Mammary epithelial cell (primary cell): ENCODE measurements at places on chromosomes 16 and 17. TPM values are rescaled to one million over a fixed set of nuclear protein-coding genes. Genes with fewer than 3 reads are reported as not detected.

GRCh38 chr16:13372421-13372820, 471.0 kb downstream of the SHISA9 start:
- no peak for DNase-seq

DNA sequence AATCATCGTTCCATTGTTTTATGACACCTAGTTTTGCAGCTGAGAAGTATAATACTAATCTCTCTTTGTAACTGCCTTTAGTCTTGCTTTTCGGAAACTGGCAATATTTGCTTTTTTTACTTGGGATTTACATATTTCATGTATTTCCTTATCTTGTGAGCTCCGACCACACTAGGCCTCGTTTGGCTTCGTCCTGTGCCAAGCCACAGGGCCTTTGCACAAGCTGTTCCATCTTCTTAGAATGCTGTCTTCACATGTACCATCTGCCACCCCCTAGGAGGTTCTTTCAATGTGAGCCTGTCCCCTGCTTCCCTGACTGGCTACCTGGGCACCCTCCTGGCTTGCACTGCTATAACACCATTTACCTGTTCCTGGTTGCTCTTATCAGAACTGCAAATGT, 77.2 kb downstream of the SHISA6 start:
- DNase-seq, result no peak

DNA sequence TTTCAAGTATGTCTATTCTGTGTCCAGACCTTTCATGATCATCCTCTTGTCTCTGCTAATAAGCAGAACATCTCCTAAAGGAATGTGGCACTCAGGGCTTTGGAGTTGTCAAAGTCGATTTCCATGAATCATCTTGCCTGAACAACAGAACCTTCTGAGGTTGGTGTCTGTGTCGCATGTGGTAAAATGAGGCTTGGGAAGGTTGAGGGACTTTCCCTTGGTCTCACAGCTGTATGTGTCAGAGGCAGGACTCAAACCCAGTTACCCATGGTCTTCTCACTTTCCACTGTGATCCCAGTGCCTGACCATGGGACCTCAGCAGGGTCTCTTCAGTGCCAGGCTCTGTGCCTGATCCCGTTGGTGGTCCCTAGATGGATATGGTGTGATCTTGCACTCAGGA, 4.2 kb upstream of the GPRC5B start:
- DNase-seq, result no peak

- no peak for DNase-seq
Measured at GRCh38 chr17:61249649-61250299, 149.9 kb upstream of the TBX2 start.

DNA sequence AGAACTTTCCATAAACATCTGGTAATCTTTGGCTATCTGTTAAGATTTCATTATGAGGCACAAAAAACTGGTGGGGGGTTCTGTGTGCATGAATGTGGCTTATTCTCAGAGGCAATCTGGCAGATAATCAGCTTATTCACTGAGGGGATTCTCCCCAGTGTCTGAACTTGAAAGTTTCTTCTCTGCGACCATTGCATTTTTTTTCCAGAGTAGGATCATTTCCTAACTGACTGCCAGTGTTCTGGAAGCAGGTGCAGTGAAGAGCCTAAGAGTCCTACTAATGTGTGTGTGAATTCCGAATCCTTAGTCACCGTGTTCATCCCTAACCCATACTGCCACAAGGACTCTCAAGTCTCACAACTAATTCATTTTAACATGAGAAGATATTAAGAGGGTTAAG, 64.9 kb upstream of the LRRC37A3 start:
- DNase-seq, result no peak

- no peak for DNase-seq
Measured at GRCh38 chr17:72970246-72970645, 122.2 kb downstream of the SLC39A11 start.

DNA sequence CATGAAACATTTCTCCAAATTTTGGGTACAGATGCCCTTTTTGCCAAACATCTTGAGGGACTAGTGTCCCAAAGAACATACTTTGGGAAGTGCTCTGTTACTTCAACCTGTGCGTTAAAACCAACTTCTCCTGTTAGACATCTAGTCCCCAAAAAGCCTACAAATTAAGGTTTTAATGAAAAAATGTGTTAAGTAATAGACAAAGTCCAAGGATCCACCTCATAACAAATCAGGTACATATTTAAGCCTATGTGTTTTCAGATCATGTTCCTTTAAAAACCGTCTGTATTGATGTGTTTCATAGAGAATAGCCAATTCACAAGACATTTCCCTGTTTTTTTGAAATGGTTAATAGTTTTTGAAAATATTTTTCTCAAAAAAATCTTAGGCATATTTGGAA, 174.8 kb upstream of the FAM20A start:
- DNase-seq, result no peak

PDF gene
- 14.4 TPM for polyA plus RNA-seq

- no peak for DNase-seq
Measured at GRCh38 chr17:13993106-13993505, 76.2 kb upstream of the COX10 start.

CSH2 gene
- not detected for polyA plus RNA-seq

DNA sequence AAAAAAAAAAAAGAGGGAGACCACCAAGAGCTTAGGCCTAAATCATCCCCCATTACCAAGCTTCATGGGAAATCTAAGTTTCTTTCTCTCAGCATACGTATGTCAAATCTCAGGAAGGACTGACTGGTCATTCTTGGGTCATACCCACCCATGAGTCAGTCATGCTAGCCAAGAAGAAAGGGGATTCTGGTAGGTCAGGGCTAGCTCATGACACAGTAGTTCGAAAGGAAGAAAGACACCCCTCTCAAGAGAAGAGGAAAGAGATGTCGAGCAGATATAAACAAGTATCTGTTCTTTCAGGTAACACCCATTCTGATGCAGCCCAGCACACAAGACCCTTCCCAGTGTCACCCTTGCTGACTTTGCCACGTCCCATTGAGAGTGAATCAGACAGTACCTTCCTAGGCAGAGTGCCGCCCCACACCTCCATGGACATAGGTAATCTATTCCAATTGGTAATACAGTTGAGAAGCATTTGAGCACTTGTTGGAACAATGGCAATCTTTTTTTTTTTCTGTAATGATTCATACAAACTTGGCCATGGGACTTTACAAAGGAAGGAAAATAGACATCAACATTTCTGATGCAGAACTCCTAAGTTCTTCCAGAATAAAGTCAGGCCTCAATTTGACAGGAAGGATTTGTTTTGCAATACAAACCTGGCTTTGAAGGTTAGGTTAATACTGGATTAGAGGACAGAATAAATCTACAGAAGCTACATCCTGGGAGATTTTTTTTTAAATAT, 38.2 kb downstream of the COPRS start:
- no peak for DNase-seq

DNA sequence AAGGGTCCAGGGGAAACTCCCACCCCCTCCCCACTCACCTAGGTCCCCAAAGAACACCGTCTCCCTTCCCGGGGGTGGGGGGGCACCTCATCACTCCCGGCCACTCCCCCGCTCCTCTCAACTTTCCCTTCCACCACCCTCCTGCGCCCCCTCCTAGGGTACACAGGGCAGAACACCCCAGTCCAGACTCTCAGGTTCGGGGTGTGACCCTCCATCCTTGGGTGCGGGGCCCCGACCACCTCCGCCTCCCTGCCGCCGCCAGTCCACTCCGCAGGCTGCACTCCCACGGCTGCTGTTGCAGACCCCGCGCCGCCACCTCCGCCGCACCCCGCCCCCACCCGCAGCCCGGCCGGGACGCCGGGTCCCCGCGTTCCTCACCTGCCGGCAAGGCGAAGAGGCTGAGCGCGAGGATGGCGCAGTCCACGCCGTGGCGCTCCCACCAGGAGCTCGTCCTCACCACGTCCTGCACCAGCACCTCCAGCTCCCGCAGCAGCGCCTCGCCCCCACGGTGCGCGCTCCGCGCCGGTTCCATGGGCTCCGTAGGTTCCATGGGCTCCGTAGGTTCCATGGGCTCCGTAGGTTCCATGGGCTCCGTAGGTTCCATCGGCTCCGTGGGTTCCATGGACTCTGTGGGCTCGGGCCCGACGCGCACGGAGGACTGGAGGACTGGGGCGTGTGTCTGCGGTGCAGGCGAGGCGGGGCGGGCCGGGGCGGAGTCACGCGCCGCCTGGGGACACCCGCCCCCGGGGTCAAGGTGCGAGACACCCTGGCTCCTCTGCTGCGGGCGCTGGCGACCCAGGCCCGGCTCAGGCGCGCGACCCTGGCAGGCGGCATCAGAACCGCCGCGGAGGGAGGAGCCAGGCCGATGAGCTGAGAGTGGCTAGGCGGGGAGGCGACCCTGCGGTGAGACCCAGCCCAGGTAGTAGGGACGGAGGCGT, at the start of gene FADS6:
FADS6 (minus strand) TSS at position 660 of the 938 bp plus-strand sequence; CDS start at position 622, 38 bp downstream.
- no peak for DNase-seq

- DNase-seq, result no peak
Measured at GRCh38 chr16:58046054-58046881, 20.7 kb downstream of the MMP15 start.

EME1 gene
- polyA plus RNA-seq, result 9.2 TPM

- DNase-seq, result no peak
Measured at GRCh38 chr17:28038802-28039201, 3.7 kb upstream of the NLK start.

NXPH3 gene
- polyA plus RNA-seq, result 0.23 TPM

GRCh38 chr16:49652456-49653172, 203.3 kb downstream of the ZNF423 start:
- no peak for DNase-seq

GRCh38 chr16:66728117-66728787, 23.2 kb downstream of the DYNC1LI2 start:
- peak; percentile 26 for DNase-seq

DNA sequence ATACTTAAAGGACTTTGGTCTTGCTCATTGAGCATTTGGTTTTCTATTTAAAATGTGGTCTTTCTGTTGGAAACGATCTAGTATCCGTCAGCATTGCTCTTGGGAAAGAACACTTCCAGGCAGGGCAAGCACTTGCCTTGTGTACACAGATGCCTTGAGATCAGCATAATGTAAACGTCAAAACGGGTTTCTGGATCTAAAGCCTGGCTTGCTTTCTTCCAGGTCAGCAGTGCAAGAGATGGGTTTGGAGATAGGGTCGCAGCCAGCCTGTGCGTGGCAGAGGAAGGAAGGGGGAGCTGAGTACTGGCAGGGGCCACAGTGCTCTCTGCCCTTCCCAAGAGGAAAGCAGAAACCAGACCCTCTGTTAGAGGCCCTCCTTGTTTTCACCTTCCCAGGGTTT, 175.5 kb downstream of the LGALS9B start:
- no peak for DNase-seq

- no peak for DNase-seq
Measured at GRCh38 chr16:51376080-51376479, 225.0 kb upstream of the SALL1 start.

USP6 gene
- not detected for polyA plus RNA-seq

DNA sequence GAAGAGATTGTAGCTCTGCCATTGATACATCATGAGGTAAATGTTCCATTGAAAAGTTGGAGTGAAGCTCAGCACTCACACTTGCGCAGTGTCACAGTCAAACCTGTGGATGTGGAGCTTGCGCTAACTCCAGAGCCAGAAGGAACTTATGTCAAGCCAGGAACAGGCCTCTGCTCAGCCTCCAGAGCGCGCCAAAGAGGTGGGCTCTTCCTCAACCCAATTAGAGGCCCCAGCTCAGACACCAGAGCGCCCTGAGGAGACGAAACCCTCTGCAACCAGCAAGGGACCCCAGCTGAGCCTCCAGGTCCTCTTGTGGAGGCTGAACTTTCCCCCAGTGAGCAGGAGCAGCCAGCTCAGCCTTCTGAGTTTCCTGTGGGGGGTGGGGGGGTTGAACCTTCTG, 61.5 kb upstream of the FBXO47 start:
- no peak for DNase-seq

DNA sequence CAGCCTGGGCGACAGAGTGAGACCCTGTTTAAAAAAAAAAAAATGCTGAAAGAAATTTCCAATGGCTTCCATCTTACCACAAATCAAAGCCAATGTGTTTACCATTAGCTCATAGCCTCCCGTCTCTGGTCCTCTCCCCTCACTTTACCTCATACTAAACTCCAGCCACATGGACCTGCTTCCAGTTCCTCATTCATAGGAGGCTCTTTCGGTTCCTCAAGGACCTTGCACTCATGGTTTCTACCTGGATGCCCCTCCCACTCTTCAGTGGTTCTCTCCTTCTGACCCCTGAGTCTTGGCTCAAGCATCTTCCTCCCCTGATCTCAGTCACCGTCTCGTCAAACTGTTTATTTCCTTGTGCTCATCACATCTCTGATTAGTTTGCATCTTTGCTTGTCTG, 3.8 kb upstream of the DEF8 start:
- no peak for DNase-seq

DNA sequence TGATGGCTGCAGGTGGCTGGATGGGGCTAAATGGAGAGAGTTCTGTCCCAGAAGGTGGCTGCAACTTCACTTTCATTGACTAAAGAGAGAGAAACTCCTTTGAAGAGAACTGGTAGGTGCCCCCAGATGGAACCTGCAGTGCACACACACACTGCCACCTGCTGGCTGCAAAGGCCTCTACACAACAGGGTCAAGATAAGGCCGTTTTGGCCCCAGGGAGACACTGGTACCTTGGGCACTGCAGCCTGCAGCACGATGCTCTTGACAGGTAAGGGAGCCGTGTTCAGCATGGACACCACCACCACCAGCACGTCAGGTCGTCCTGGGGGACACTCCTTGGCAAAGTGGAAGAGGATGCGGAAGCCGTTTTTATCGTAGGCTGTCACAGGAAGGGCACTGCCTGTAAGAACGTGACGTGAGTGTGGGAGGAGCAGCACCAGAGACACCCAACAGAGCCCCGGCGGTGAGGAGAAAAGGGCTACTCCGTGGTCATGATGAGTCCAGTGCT, 22.7 kb downstream of the GGA3 start:
- peak; percentile 46 for DNase-seq

GRCh38 chr16:15502041-15502725, 67.8 kb downstream of the BMERB1 start:
- DNase-seq, result peak; percentile 75

GPR139 gene
- polyA plus RNA-seq, result not detected

GRCh38 chr17:4701116-4701515, 2.8 kb downstream of the PELP1 start:
- DNase-seq, result no peak

DNA sequence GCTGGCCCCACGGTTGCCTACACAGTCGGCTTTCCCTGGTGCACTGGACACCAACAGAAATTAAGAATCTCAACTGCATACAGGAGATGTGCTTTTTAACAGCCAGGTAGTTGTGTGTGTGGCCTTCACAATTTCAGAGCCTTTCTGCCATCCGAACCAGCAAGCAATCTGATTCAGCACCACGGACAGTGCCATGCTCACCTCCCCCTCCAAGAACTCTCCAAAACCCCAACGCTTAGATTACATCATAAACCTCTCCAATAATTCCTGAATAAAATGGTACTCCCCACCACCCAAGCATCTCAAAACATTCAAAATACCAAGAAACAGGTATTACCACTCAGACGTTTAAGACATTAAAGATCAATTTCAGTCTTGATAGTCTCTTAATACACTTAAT, 31.8 kb downstream of the USP7 start:
- DNase-seq, result peak; percentile 24

KRT15 gene
- polyA plus RNA-seq, result 2,083 TPM

ZNF469 gene
- 0.05 TPM for polyA plus RNA-seq

GRCh38 chr17:50267074-50267841, 7.0 kb upstream of the TMEM92 start:
- DNase-seq, result no peak

CHST5 gene
- polyA plus RNA-seq, result 0.01 TPM

GRCh38 chr16:67415872-67416793, at the start of gene ZDHHC1:
TSS of gene ZDHHC1 (minus strand) at chr16:67416477. CDS start at chr16:67407775, 8,702 bp downstream.
- peak; percentile 53 for DNase-seq

CD300LG gene
- polyA plus RNA-seq, result 0.03 TPM

TRPV3 gene
- 1.4 TPM for polyA plus RNA-seq

SP2 gene
- polyA plus RNA-seq, result 3.9 TPM

CMIP gene
- 15.7 TPM for polyA plus RNA-seq
